ENCODE measurements at places on chromosomes 5 and 9.
A peak's percentile ranks its signal among the peaks of the same experiment; 100 is the strongest.

- no peak for DNase-seq
Observed at GRCh38 chr9:15965246-15965745, 412.5 kb downstream of the CCDC171 start.

GRCh38 chr9:134651226-134651905 is 9.8 kb downstream of the COL5A1 start:
- no peak for DNase-seq

DNA sequence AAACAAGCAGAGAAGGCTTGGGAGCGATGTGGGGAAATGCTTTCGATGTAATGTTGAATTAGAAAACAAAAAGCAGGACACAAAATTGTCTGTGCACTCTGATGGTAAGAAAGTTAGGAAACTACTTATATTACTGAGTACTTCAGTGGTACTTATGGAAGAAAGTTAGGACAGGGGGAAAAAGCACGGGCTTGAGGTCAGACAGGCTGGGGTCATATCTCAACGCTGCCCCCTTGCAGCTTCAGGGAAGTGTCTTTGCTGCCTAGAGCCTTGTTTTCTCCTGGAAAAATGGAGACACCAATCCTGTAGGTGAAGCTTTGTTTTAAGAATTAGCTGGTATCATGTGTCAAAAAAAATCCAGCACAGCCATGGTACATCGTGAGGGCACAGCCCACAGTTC is 23.0 kb downstream of the NEURL1B start:
- no peak for DNase-seq

DNA sequence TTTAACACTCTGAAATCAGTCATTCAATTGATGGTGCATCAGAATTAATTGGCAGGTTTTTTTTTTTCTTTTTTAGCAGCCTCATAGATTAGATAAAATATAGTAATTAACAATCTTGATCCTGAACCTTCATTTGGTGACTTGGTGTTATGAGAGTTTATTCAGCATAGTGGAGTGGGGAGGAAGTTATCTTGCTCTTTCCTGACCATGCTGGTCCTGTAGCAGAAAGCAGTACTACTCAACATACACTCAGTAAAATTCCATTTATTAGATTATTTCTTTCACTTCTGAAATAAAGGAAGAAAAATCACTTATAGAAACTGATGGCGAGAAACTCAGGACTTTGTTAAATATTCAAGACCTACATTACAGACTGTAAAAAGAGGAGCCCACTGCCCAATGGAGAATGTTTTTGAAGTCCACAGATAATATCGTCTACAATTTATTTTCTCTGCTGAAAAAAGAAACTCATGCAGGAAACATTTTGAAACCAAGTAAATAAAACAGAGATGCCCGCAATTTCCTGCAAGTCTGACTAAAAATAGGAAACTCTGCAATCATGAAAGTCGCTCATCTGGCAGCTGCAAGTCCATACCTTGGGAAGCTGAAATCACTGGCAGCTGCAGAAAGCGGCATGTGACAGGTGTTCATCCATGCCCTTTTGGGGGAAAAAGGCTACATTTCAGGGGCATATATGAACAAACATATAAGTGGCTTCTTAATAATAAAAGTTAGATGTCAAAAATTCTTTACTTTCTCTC is 233.2 kb upstream of the RFX3 start:
- DNase-seq: peak; percentile 10

DNA sequence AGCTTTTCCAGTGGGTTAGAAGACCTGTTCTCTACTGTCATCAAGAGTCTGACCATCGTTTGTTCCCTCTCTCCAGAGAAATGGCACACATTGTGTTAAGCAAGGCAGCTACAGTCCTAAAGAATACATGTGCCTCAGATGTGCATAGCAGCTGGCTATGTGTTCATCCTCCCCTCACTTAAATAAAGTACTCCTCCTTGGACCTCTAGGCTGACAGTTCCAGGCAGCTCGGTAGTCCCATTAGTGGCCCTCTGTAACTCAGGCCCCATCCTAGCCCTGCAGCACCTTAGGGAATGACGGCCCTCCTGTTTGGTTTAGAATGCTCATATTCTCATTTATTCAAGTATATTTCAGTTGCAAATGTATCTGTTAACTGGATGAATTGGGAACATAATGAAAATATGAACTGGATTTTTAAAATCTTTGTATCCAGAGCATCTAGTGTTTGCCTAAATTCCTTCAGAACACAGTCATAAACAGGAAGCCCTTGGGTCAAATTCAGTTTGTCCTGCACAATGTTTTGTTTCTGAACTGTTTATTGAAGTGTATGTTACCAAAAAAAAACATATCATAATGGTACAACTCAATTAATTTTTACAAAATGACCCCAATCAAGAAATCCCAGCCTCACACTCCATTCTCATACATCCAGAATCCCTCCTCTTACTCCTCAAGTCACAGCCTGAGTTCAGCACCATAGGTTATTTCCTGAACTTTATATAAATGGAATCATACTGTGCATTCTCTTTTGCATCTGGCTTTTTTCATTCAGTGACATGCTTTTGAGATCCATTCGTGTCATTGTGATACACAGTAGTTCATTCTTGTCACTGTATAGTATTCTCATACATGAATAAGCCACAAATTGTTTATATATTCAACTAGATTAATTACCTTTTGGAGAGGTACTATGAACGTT is 1.6 kb upstream of the ASPN start:
- no peak for DNase-seq

GRCh38 chr9:123651273-123651672 is 278.7 kb downstream of the DENND1A start:
- no peak for DNase-seq

DNA sequence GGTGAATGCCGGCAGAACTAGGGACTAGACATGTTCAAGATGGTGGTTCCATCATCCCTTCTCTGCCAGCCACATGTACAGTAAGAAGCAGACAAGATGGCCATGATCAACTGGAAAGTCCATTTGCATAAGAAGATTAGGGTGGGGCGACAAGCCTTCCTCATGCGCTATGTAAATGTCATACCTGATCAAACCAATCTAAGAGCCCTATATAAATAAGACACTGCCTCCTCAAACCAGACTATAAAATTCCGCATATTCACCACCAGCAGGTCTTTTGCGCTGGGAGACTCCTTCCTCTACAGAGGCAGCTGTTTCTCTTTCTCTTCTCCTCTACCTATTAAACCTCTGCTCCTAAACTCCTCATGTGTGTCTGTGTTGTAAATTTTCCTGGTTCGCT is 53.8 kb downstream of the TIMD4 start:
- no peak for DNase-seq

DNA sequence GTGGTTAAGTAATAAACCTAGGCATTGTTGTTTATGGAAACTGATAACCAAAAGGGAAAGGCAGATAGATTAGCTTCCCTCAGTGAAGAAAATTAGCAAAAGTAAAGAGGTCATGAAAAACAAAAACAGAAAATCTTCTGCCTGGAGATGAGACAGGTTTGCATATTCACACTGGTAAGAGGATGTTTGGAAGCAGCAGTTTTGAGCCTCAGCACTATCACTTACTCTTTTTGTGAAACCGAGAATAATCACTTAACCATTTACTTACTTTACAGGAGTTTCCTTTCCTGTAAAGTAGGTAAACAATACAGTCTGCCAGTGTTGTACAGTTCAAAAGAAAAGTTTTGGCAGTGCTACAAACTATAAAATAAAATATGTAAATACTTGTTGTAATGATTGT is 35.5 kb upstream of the EMB start:
- no peak for DNase-seq

DNA sequence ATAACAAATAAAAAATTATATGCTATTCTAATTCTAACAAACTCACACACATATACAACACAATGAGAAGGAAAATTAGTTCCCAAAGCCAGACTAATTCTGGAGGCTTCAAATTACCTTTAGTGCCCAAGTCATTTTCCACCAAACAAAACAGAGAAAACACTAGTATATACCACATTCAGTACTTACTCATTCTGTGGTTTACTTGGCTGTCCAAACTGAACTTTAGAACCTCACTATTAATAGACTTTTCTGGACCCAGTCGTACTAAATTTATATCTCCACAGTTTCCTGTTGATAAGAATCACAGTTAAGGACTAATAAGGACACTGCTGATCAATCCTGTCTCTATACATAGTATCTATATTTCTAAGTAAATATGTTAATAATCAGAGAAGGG is 66.4 kb downstream of the SETX start:
- no peak for DNase-seq

GRCh38 chr5:68225188-68225910 is 9.8 kb downstream of the PIK3R1 start:
- no peak for DNase-seq

DNA sequence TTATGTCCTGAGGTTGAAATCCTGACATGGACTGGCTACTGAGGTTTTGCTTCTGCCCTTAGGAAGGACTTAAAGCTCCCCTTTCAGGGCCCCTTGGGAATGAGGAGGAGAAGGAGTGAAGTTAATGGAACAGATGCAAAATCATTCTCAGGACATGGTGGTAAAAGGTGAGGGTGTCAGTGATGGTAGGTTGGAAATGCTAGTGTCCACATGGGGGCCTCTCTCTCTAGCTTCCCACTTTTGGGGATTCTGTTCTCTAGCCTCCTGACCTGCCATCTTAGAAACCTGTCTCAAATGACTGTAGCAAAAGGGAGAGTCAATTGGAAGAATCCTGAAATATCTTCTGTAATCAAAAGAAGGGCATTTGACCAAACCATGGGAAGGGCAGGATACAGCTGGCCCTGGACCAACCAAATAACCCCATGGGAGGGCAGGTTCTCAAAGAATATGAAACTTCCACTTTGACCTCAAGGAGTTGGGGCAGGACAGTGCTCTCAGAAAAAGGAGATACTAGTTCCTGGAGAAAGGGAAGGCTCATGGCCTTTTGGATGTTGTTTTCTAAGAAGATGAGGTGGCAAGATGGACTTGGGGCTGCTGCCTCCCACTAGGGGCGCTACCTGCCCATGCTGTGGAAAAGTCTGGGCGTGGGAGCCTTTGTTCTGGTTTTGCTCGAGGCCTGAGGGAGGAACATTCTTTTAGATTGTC is 21.2 kb upstream of the MLANA start:
- DNase-seq: no peak

- no peak for DNase-seq
Observed at GRCh38 chr9:128792978-128793686, 6.1 kb downstream of the TBC1D13 start.
